ENCODE measurements at places on chromosomes 6 and 20.

DNA sequence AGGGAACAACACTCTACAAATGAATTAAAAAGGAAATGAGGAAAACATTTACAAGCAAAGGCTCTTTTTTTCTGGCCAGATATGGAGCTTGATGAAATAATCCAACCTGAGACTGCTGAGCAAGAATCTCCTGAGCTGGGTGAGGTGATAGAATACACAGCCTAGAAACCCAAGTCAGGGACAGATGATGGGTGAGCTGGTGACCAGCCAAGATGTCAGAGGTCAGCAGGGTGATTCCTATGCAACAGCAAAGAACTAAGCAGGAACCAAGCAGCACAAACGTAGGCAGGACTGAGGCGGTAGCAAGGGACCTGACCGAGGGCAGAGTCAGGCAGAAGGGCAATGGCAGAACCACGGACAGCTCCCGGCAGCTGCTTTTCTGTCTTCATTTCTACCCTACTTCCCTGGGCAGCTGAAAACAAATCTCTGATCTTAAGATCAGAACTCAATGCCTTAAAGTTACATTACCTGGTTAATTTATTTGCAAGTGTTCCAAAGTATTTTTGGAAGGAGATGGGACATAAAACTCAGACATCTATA, 75.1 kb downstream of the CDC40 start:
- no peak for DNase-seq

GRCh38 chr20:4472906-4473305, 248.8 kb upstream of the PRND start:
- DNase-seq: no peak

DNA sequence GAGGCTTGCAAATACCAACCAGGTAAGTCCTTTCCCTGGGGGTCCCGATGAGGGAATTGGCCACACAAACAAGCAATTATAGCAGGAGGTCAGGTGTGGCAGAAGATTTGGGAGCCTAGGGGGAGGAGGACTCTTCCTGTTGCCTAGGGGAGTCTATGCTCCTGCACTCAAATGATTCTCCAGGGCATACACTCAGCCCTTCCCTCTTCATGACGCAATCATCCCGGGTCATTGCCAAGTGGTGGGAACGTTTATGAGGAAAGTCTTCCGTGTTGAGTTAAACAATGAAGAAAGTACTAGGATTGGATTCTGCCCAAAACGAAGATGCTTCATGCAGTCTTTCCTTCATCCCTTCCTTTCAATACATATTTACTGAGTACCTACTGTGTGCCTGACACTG, 186.5 kb upstream of the TSHZ2 start:
- no peak for DNase-seq

DNA sequence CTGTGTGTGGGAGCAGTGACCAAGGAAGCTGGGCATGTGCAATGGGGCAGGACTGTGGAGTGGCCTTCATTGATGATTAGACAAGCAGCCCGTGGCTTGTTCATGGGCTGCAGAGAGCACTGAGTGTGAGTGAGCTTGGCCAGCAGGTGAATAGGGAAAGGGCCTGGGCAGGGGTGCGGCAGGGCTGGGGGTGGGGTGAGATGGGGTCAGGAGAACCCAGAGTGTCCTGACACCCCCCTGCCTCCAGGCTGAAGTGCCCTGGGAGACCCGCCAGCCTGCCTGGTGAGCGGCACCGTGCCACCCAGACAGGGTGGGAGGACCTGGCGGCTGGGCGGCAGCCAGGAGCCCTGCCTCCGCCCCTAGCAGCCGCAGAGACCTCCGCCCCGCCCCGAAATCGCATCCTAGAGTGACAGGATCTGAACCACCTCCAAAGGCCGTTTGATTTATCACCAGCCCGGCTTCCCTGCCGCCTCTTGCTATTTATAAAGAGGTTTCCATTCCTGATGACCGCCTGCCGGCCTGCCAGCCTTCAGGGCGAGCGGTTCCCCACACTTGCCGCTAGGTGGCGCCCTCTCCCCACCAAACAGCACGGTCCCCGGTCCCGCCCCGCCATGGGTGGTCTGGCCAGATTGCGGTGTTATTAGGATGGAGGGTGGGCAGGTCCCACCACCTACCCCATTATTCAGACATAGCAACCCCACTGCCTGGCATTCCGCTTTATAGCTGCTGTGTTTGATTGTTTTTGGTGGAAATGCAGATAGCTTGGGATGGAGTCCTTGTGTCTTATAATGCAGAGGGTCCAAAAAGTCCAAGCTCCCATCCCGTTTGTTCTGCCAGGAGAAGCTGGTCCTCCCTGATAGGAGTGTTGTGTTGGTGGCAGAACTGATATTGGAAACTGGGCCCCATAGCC, 3.5 kb downstream of the MYLK2 start:
- DNase-seq: peak; percentile 93

DNA sequence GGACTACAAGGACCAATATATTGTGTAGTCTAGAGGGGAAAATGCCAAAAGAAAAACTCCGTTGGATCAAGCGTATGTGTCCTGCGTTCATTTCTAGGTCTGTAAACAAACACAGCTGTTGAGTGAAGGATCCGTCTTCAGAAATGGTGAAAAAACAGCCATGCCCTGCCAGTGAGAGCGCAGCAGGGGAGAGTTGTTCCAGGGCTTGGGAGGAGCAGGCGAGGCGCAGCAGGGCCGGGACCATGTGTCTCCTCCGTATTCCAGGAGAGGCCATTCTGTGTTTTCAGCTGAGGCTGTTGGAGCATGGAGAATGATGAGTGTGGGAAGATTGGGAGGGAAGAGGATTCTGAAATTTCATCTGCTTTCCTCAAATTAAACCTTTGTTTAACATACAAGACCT, 38.0 kb downstream of the BMP6 start:
- no peak for DNase-seq

DNA sequence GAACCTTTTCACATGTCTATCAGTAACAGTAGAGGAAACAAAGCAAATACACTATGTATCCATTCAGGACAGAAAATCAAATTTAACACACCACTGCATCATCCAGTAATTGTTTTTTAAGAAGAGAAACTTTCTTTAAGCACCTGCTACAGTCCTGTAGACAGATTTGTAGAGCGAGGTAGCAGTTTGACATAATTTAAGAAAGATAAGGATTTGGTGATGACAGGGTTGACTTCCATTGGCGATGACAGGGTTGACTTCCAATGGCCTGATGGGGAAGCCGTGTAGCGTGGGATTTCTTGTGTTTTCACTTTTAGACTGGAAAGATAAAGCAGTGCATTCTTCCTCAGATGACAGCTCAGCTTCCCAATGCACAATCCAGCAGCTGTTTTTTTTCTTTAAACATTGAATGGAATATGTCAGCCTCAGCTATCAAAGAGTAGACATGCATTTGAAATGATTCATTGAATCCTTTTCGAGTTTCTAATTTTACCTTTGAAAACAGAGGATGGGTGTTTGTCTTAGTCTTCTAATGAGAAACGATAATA, 68.5 kb downstream of the ECT2L start:
- DNase-seq: no peak

GRCh38 chr6:26249957-26250697, 114.9 kb upstream of the BTN3A2 start:
- DNase-seq: peak; percentile 90

All from activated effector memory CD4-positive, alpha-beta T cell treated with anti-CD3 and anti-CD28 coated beads, Interleukin-2, amount 50 U/mL, for 16 hours (primary cell).